ENCODE measurements at places on chromosomes 13 and 19.

- peak; percentile 81 for DNase-seq
These were observed 2.2 kb downstream of the S1PR2 start for GRCh38 chr19:10228920-10229319.

GRCh38 chr19:8973501-8974091, 36.6 kb downstream of the MUC16 start:
- peak; percentile 68 for DNase-seq

DNA sequence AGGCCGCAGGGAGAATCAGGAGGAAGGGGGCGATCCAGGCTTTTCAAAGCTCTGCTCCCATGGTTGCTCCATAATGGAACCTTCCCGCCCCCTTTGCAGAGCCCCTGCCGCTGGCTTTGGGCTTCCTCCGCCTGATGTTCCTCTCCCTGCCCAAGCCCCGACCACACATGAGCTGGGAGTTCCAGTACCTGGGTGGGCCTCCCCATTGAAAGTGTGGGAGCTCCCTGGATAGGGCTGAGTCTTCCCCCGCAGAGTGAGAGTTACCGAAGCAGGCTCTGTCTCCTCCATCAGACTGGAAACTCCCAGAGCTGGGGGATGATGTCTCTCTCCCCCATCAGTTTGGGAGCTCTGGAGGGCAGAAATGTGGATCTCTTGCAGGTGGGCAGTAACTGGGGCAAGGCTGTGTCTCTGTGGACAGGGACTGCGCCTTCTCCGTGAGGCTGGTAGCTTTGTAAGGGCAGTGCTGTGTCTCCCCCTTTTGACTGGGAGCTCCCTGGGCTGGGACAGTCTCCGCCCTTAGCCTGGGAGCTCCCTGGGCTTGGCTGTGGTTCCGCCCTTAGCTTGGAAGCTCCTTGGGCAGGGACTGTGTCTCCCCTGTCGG, 722 bp downstream of the DCAF15 start:
- DNase-seq = peak; percentile 31

- DNase-seq = no peak
These were observed 7.2 kb downstream of the KRTDAP start for GRCh38 chr19:35483089-35483488.

DNA sequence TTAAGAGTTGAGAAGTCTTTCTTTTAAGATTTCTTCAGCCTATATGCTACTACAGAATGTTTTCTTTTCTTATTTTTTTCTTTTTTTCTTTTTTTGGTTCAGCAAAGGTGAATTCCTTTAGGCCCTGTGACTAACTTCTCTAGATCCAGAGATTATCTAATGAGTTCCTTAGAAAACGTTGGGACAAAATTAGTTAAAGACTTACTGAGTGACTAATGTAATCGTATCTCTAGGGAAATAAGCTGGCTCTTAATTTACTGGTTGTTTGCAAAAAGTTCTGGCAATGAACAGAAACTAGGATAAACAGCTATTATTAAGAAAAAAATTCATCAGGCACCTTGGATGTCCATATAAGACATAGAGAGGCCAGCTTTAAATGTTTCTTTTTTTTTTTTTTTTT, 30.7 kb upstream of the CSNK1A1L start:
- no peak for DNase-seq

DNA sequence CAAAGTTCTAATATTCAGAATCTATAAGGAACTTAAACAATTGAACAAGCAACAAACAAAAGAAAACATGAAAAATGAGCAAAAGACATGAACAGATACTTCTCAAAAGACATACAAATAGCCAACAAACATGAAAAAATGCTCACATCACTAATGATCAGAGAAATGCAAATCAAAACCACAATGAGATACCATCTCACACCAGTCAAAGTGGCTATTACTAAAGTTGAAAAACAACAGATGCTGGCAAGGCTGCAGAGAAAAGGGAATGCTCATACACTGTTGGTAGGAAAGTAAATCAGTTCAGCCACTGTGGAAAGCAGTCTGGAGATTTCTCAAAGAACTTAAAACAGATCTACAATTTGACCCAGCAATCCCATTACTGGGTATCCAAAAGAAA, 74.3 kb downstream of the CRYL1 start:
- DNase-seq = no peak

- DNase-seq = no peak
These were observed 40.3 kb downstream of the CDADC1 start for GRCh38 chr13:49287995-49288394.

- DNase-seq = no peak
These were observed 26.3 kb downstream of the BCAT2 start for GRCh38 chr19:48784527-48784926.

DNA sequence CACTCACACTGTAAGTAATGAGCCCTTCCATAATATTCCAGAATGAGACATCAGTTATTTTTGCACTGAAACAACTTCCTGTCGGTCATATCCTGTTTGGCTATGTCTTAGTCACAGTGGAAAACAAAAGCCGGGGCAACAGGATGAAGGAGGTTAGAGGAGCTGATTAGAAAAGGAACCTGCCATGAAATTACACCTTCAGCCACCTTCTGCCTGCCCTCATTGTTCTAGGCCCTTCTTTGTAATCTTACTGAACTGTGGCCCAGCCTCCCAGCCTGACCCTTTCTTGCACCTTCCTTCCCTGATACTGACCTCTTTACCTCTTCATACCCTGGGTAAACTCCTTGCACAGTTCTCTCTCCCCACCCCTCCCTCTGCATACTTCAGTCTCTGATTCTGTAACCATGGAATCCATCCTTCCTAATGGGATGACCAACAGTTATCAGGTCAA, 67.3 kb downstream of the DOCK9 start:
- DNase-seq = peak; percentile 39

DNA sequence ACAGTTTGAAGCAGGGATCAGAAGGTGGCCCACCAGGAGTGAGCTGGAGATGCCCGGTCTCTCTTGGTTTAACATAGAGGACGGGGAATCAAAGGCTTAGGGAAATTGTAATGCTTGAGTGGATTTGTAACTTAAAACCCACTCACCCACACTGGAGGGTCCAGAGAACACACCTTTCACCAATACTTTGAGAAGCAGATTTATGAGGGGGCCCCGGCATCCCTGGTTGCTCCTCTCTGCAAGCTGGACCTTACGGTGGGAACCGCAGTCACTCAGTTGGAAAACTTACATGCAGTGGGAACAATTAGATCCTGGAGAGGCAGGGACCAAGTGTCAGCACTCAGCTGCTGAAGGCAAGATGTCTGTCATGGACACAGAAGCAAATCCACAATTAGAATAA, 20.5 kb downstream of the PPP5C start:
- DNase-seq = no peak

DNA sequence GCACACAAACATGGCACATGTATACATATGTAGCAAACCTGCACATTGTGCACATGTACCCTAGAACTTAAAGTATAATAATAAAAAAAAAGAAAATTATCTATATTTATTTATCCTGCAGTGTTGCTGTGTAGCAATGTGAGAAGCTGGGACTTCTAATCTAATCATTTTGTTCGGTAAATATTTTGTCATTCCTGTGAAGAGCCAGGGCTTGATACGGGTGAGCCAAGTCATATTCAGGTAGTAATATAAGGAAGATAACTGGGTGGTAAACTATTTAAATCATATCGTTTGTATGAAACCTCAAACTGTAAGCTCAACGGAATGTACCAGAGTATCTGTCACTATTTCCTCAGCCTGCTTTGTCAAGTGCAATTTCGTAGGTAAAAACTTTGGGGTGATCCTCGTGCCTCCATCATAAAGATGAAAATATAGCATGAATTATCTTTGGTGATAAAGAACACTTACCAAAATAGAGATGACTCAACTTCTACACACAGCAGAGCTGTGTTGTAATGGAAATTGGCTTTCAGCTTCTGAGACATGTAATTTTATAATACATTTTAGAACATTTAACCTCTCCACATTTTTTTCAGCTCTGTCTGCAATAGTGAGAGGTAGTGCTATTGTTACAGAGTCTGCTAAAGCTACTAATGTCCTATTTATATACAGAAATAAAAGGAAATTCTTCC, 92.9 kb downstream of the PCDH9 start:
- no peak for DNase-seq

GRCh38 chr19:42558450-42559150, 30.3 kb upstream of the CEACAM1 start:
- no peak for DNase-seq

- DNase-seq = no peak
These were observed 23.7 kb upstream of the TFDP1 start for GRCh38 chr13:113560645-113561416.

DNA sequence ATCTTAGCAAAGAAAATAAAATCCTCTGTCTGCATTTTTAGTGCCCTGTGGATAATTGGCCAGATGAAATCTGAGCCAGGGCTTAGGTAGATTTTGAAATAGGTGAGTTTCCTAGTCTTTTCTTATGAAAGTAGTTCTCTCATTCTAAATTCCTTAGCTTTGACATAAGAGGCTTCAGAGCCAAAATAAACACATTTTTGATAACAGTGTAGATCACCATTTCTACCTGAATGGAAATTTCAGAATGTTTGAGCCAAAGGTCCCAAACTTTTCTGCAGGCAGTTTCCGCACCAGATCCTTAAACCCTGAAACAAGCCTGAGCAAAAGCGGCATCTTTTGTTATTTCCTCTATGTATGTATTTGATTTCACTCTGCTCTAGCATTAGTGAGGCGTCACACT, 551.2 kb downstream of the EFNB2 start:
- DNase-seq = no peak

DNA sequence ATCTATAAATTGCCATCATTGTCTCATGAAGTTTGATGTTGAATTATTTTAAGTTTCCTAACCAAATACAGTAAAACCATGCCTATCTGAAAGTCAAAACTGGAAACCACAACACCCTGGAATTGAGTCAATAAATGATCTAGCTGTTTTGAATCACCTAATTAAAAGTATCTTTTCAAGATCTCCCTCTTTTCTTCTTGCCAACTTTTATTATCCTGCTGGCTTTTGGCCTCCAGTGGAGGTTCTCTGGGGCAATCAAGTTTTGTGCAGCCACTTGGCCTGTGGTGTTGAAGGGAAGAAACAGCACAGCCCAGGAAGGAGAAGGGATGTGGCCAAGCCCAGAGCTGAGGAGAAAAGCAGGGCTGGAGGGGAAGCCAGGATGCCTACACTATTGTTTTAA, 255.4 kb downstream of the COG6 start:
- DNase-seq = no peak

DNA sequence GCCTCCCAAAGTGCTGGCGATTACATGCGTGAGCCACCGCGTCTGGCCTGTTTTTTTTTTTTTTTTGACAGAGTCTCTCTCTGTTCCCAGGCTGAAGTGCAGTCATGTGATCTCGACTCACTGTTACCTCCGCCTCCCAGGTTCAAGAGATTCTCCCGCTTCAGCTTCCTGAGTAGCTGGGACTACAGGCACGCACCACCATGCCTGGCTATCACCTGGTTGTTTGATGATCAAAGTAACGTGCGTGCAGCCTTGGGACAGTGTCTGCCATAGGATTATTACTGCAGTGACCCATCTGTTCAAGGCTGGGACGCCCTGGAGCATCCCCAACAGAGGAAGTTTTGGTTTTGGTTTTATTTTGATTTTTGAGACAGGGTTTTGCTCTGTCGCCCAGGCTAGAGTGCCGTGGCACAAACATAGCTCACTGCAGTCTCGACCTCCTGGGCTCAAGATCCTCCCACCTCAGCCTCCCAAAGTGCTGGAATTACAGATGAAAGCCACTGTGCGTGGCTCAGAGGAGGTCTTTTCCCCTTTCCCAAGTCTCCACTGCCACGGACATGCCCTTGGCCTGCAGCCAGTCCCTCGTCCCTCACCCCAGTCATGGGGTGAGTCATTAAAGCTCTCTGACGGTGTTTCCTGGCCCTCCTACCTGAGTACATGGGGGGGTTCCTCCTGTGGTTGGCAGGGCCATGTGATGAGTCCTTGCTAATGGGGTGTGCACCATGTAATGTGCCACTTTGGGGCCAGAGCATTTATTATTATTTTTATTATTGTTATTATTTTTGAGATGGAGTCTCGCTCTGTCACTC, 65.6 kb downstream of the IER2 start:
- no peak for DNase-seq

- DNase-seq = no peak
These were observed 609.1 kb downstream of the LMO7 start for GRCh38 chr13:76245211-76245610.

GRCh38 chr19:5738423-5738822, 18.0 kb downstream of the CATSPERD start:
- DNase-seq = no peak

- no peak for DNase-seq
These were observed 142.5 kb upstream of the ZNF536 start for GRCh38 chr19:30229525-30230174.

DNA sequence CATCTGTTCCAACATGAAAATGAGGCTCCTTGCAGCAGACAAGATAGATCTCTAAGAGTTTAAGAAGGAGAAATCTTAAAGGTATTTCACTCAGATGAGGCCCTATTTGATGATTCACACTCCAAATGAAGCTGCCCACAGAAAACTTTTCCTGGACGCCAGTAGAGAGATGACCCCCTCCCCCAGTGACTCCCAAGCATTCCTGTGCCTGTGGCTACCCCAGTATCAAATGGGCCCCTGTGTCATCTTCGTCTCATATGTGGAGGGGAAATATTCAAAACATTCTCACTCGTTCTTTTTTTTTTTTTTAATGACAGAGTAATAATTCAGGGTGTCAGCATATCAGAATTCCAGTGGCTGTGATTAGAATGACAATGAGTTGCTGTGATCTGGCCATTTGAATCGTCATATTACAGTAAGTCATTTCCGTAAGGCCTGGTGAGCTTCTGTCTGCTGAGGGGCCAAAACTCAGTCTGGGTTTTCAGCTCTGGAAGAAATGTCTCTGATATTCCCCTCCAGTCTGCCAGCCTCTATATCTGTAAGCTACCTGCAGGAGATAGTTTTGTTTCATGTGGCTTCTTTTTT, 194.7 kb downstream of the URI1 start:
- no peak for DNase-seq

DNA sequence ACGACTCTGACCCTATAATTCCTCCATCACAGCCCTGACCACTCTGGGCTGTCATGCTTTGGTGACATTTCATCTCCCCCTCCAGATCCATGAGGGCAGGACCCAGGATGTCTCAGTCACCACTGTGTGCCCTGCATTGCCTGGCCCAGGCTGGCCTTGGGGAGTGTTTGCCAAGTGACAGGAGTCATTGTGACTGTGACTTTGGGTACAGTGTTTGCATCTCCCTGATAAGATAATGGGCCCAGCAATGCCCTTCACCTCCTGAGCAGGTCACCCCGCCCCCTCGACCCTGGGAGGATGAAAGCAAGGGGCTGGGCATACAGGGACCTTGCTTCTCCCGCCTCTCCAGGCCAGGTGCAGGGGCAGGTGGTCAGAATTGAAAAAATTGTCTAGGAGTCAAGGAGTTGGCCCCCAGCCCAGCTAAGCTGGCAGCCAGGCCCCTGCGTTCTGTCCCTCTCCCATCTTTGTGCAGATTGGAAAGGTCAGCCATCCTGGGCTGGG, 5.9 kb upstream of the ATP4A start:
- no peak for DNase-seq

- no peak for DNase-seq
These were observed 30.8 kb upstream of the ZNRF4 start for GRCh38 chr19:5424192-5424973.

DNA sequence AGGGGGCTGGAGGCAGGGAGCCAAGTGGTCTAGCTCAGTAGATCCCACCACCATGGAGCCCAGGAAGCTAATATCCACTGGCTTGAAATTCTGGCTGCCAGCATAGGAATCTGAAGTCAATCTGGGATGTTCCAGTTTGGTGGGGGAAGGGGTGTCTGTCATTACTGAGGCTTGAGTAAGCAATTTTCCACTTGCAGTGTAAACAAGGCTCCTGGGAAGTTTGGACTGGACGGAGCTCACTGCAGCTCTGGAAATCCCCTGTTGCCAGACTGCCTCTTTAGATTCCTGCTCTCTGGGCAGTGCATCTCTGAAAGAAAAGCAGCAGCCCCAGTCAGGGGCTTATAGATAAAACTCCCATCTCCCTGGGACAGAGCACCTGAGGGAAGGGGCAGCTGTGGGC, 349.2 kb upstream of the KLHL1 start:
- DNase-seq = no peak
